ENCODE measurements at places on chromosomes 2 and 18. TPM values are rescaled to one million over a fixed set of nuclear protein-coding genes. Genes with fewer than 3 reads are reported as not detected.

DNA sequence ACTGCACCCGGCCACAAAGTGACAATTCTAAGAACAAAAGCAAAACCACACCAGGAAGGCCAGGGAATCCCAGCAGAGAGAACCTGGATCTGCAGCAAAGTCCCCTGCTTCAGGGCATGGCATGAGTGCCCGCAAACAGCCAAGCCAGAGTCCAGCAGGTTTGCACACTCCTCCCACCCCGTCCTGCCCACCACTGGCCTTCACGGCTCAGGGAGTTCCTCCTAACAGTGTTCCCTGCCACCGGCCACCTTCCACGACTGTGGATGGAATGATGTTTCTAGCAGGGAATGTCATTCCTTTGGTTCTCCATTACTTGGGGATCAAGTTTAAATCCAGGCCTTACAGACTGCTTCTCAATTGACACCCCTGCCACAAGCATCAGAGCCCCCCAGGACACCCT lies 42.0 kb upstream of the B3GNT7 start:
- DNase-seq: no peak
- no peak overlapping the region for H3K4me3 ChIP-seq
- H3K27ac ChIP-seq: no peak overlapping the region
- H3K4me1 ChIP-seq: peaks cover 10% of the 10 kb centered on the region
- peaks cover 5% of the 10 kb centered on the region for H3K36me3 ChIP-seq
- no peaks in the 10 kb centered on the region for H3K27me3 ChIP-seq

DNA sequence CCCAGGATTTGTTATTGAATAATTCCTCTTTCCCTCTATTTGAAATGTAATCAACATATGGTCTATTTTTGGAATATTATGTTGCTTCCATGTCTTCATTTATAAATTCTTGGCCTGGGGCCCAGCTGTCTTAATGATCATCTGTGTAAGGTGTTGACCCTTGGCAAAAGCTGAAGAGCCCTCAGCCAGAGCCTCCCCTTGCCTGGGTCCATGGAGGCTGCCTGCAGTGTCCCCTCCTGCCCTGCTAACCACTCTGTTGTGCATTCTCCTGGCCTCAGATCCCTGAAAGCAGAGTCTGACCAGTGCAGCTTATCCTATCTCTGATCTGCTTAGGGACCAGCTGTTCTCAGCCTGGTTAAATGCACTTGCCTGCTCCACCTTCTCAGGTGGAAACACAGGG lies 226.1 kb upstream of the APCDD1 start:
- H3K4me1 ChIP-seq: peaks cover 20% of the 10 kb centered on the region
- H3K4me3 ChIP-seq: no peak overlapping the region
- peaks cover 11% of the 10 kb centered on the region for H3K36me3 ChIP-seq
- DNase-seq: no peak

- no peaks in the 10 kb centered on the region for H3K4me1 ChIP-seq
- no peaks in the 10 kb centered on the region for H3K27me3 ChIP-seq
- H3K27ac ChIP-seq: no peak overlapping the region
- DNase-seq: no peak
- H3K36me3 ChIP-seq: peaks cover 5% of the 10 kb centered on the region
- H3K4me3 ChIP-seq: no peak overlapping the region
These were observed 8.6 kb upstream of the AGPS start for GRCh38 chr2:177383935-177384334.

DNA sequence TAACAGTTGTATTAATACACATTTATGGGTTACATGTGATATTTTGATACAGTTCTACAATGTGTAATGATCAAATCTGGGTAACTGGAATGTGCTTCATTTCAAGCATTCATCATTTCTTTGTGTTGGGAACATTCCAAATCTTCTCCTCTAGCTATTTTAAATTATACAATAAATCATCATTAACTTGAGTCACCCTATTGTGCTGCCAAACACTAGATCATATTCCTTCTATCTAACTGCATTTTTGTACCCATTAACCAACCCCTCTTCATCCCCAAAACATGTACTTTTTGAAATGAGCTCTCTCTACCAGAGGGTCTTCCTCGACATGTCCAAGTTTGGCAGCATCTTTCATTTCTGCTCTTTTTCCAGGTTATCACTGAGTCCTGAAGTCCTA lies 81.1 kb upstream of the TTC39C start:
- no peak overlapping the region for H3K27ac ChIP-seq
- no peak overlapping the region for H3K4me3 ChIP-seq
- no peak for DNase-seq
- peaks cover 4% of the 10 kb centered on the region for H3K27me3 ChIP-seq

GRCh38 chr2:223488814-223489213 lies 113.3 kb downstream of the SCG2 start:
- H3K27ac ChIP-seq: no peak overlapping the region
- no peak for DNase-seq
- peaks cover 3% of the 10 kb centered on the region for H3K36me3 ChIP-seq
- no peak overlapping the region for H3K4me3 ChIP-seq
- peaks cover 11% of the 10 kb centered on the region for H3K27me3 ChIP-seq
- peaks cover 21% of the 10 kb centered on the region for H3K4me1 ChIP-seq

- no peaks in the 10 kb centered on the region for H3K36me3 ChIP-seq
- peak overlapping the region; percentile 87 for H3K4me3 ChIP-seq
- no peaks in the 10 kb centered on the region for H3K27me3 ChIP-seq
- peak overlapping the region; percentile 93 for H3K27ac ChIP-seq
- DNase-seq: peak; percentile 42
These were observed 3.0 kb downstream of the CNNM4 start for GRCh38 chr2:96763511-96764252.

GRCh38 chr2:74439803-74440377 lies 1.8 kb downstream of the RTKN start:
- H3K4me3 ChIP-seq: peak overlapping the region; percentile 93
- peaks cover 48% of the 10 kb centered on the region for H3K4me1 ChIP-seq
- H3K27ac ChIP-seq: peak overlapping the region; percentile 92
- DNase-seq: no peak

DNA sequence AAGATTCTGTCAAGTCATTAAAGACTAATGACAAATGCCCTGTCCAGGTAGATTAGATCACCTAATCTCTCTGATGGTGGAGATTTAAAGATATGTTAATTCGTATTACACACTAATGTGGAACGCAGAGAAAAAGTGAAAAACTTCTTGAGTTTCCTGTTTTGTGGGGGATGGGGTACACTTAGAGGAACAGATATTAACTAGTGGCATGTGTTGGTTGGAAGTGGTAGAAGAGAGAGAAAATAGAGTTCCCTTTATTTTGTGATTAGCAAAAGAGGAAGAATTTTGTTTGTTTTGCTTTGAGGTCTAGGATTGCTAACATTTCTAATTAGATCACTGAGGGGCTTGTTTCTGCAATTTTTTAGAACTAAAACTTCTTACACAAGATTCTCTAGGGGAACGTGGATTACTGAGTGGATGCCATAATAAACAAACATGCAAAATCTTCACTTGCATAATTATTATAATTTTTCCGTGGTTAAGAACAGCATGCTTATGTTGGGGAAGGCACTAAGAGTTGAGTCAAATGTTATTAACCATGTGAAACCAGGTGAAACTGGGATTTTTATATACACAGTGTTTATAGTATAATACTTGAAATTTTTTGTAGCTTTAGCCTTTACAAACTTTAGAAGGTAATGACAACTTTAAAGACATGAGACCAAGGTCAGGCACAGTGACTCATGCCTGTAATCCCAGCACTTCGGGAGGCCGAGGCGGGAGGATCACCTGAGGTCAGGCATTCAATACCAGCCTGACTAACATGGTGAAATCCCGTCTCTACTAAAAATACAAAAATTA lies 97.4 kb upstream of the STK17B start:
- no peak overlapping the region for H3K4me3 ChIP-seq
- H3K4me1 ChIP-seq: peaks cover 51% of the 10 kb centered on the region
- no peaks in the 10 kb centered on the region for H3K27me3 ChIP-seq

DNA sequence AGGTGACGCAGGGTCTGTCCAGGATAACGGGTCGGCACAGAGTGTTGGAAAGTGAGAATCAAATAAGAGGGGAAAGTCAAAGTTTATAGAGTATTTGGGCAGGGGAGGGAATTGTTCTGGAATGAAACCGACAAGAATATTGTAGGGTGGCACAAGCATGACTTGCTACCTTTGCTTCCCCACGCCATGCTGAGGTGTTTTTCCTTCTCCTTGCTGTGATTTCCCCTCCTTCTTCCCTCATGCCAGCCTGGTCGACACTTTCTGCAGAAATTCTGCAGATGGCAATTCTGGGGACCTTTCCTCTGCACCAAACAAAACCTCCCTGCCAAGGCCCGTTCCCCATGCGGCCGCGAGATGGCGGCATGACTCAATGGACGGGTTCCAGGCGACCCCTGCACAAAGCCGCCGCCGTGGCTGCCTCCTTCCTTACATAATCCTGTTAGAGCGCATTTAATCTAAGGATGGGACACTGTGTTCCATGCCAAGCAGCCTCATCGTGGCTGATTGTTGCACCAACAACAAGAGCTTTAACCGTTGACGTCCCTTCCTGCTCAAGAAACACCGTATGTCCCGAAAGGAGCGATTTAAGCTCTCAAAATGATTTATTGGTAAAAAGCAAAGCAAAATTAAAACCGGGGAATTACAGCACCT lies at the start of gene MRO:
Gene MRO, minus strand, starts transcription at position 289 of the 651 bp plus-strand sequence. CDS start 10,616 bp downstream, outside the sequence.
- H3K36me3 ChIP-seq: no peaks in the 10 kb centered on the region
- peaks cover 3% of the 10 kb centered on the region for H3K4me1 ChIP-seq
- H3K27ac ChIP-seq: no peak within 1 kb of the TSS
- peak; percentile 90 for DNase-seq

Gene ARHGEF4
- total RNA-seq: 20.9 TPM

DNA sequence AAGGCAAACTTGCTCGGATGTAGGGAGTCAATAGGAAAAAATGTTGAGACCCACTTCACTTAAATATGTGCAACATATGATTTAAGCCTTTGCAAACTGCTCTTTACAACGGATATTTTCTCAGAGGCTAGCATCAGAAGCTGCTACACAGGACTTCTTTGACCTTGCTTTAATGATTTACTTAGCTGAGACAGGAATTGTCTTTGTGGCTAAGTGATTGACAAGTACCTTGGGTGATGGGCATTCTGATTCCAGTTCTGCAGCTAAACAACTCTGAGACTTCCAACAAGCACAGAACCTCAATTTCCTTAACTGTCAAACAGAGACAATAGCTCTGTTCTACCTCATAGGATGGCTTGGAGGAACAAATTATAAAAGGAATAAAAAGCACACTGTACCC lies 150.2 kb downstream of the NCKAP5 start:
- no peak overlapping the region for H3K27ac ChIP-seq
- H3K36me3 ChIP-seq: no peaks in the 10 kb centered on the region
- DNase-seq: no peak
- H3K4me3 ChIP-seq: no peak overlapping the region
- peaks cover 11% of the 10 kb centered on the region for H3K27me3 ChIP-seq

Gene TRPM8
- not detected for total RNA-seq

DNA sequence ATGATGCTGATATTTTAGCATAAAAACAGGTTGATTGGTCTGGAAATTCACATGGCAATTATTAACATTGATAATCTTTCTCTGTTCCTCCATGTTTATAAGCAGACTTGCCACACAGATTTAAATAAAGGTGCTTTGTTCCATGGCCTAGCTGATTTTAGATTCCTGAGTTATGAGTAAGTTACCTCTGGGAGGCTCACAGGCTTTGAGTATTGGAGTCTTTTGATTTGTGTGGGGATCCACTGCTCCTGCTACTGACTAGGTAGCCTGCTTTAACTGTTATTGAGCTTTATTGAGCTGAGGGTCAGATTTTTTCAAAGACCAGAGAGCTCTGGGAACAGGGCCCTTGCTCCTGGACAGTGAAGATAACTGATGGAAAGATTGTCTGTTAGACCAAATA lies 166.1 kb downstream of the ANKRD30B start:
- no peak for DNase-seq
- no peaks in the 10 kb centered on the region for H3K4me1 ChIP-seq
- H3K27ac ChIP-seq: no peak overlapping the region
- H3K27me3 ChIP-seq: no peaks in the 10 kb centered on the region
- H3K4me3 ChIP-seq: no peak overlapping the region
- peaks cover 6% of the 10 kb centered on the region for H3K36me3 ChIP-seq

DNA sequence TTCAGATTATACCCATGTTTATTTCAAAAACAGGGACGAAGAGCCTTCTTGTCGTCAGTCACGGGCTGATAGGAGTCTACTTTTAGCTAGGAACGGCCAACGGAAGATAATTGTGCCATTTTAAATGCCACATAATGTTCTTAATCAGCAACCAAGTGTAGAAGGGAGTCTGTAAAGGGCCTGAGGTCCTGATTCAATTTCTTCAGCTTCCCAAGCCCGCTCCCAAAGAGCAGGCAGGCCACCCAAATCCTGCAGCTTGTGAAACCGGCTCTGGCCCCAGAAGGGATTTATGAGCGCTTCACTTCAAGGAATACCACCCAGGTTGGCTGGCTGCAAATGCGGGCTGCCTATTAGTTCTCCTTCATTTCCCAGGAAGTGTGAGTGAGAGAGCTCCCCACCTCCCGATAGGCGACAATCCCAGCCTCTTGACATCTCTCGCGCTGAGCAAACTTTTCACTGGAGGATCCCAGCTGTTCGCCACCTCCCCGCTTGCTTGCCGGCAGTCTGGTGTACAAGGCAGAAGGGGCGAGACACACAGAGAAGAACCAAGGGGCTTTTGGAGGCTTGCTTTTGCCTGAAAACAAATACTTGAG lies 272.9 kb downstream of the CDH20 start:
- H3K4me1 ChIP-seq: peaks cover 20% of the 10 kb centered on the region
- peak overlapping the region; percentile 54 for H3K4me3 ChIP-seq
- H3K36me3 ChIP-seq: peaks cover 3% of the 10 kb centered on the region
- peak; percentile 55 for DNase-seq
- H3K27me3 ChIP-seq: peaks cover 66% of the 10 kb centered on the region

GRCh38 chr2:95215018-95215612 lies 7.8 kb downstream of the ZNF892 start:
- DNase-seq: no peak
- no peaks in the 10 kb centered on the region for H3K4me1 ChIP-seq
- no peaks in the 10 kb centered on the region for H3K27me3 ChIP-seq
- no peak overlapping the region for H3K27ac ChIP-seq
- no peak overlapping the region for H3K4me3 ChIP-seq

DNA sequence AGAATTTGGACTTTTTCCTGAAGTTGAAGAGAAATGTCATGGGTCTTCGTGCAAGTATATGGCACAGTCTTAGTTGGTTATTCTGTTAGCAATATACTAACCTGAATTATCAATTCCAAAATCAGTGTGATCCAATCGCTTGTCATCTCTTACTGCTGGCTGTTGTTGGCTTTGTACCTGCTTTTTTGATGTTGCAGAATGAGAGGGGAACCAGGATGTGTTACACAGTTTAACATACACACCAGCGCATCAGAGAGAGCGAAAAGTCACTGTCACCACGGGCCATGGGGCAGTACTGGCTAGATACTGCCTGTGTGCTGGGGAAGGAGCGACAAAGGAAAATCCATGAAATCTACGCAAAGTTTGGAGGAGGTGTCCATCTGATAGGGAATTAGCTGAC lies 59.3 kb upstream of the SPP2 start:
- H3K36me3 ChIP-seq: no peaks in the 10 kb centered on the region
- no peak overlapping the region for H3K27ac ChIP-seq
- H3K4me3 ChIP-seq: no peak overlapping the region
- no peak for DNase-seq

GRCh38 chr2:72745679-72746368 lies 80.0 kb downstream of the EXOC6B start:
- H3K36me3 ChIP-seq: peaks cover 4% of the 10 kb centered on the region
- no peaks in the 10 kb centered on the region for H3K27me3 ChIP-seq
- peaks cover 49% of the 10 kb centered on the region for H3K4me1 ChIP-seq
- no peak overlapping the region for H3K4me3 ChIP-seq
